Activated CD4-positive, alpha-beta T cell treated with anti-CD3 and anti-CD28 coated beads for 48 hours (primary cell): ENCODE measurements at places on chromosomes 5 and 9.

- no peak for DNase-seq
Measured at GRCh38 chr9:18379073-18379811, 94.7 kb upstream of the ADAMTSL1 start.

DNA sequence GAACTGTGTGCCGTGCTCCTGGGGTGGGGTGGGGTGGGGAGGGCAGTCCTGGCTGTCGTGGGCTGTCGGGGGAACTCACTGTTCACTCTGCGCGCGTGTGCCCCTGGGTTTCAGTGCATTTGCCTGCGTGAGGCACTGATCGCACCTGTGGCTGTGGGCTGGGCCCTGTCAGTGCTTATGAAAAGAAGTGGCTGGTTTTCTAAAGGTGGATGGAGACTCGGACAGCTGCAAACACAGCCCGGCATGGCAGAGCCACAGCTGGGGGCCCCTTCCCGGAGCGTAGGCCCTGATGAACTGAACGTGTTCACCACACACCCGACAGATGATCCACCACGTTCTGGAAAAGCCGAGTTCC is 42.7 kb downstream of the NKD2 start:
- DNase-seq, result no peak

GRCh38 chr9:92501671-92502393 is 19.5 kb upstream of the ASPN start:
- DNase-seq, result peak; percentile 20

GRCh38 chr5:3009605-3010004 is 258.1 kb upstream of the IRX2 start:
- DNase-seq, result no peak
